Spleen (tissue), 13 donors: ENCODE measurements at places on chromosomes 7 and 10.

GRCh38 chr7:30379741-30380140 is 95.3 kb downstream of the ZNRF2 start:
- no peak for DNase-seq

- no peak for DNase-seq
Observed at GRCh38 chr10:71714031-71714410, 5.6 kb downstream of the C10orf105 start.

GRCh38 chr7:6505685-6506559 is 45.3 kb downstream of the GRID2IP start:
- no peak for DNase-seq

- no peak for DNase-seq
Observed at GRCh38 chr10:89029181-89029580, 38.6 kb downstream of the FAS start.

- DNase-seq, result no peak
Observed at GRCh38 chr7:157271315-157271990, 65.4 kb upstream of the DNAJB6 start.

DNA sequence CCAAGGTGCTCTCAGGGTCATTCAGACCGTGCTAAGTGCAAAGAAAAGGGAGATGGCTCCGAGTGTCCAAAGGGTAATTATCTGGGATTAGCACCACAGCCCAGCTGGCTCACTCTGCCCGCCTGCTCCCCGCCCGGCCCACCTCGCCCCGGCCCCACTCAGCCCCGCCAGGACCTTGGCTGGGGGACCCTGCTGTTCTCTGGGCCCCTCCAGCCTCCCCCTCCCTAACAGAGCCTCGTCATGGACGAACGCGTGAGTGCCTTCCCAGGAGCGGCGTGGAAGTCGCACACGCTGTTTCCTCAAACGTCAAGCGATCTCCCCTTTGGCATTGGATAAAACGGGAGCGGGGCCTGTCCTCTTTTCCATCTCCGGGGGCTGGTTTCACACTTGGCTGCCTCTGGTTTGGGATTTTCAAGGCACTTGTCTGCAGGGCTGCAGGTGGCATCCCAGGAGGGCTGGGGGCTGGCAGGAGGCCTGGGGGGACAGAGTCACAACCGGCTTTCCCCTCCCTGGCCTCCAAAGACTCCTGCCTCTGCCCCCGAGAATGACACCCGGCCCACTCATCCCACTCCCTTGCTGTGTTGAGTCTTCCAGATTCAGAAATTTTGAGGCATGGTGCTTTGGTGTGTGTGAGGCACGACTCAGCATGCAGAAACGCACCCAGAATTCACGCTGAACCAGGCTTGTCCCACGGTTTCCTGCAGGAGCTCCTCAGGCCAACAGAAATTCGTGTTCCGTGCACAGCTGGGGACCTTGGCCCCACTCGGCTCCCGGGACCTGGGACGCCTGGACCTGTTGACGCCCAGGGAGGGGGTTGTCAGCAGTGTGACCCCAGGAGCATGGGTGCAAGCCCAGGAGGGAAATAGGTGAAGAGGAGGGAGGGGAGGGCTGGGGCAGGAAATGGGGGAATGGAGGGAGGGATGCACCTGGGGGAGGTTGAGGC is 110.0 kb downstream of the PDGFA start:
- DNase-seq, result peak; percentile 59
